ENCODE measurements at places on chromosomes 13 and 19. TPM values are rescaled to one million over a fixed set of nuclear protein-coding genes. Genes with fewer than 3 reads are reported as not detected.

DNA sequence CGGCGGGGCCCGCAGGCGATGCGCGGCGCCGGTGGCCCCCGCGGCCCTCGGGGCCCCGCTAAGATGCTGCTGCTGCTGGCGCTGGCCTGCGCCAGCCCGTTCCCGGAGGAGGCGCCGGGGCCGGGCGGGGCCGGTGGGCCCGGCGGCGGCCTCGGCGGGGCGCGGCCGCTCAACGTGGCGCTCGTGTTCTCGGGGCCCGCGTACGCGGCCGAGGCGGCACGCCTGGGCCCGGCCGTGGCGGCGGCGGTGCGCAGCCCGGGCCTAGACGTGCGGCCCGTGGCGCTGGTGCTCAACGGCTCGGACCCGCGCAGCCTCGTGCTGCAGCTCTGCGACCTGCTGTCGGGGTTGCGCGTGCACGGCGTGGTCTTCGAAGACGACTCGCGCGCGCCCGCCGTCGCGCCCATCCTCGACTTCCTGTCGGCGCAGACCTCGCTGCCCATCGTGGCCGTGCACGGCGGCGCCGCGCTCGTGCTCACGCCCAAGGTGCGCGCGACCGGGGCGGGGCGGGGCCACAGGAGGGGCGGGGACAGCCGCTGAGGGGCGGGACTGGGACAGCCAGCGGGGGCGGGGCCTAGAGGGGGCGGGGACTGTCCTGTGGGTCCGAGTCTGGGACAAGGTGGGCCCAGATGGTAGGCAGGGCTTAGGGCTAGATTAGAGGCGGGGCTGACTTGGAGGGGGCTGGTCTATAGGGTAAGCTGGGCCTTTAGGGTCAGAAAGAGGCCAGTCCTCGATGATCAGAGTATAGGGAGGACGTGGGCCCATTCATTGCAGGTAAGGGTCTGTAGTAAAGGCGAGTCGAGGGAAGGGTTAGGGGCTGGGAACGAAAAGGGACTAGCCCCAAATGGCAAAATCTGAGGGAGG lies 5.1 kb downstream of the GRIN2D start:
- DNase-seq, result peak; percentile 89

GRCh38 chr13:78298657-78299056 lies 304.7 kb downstream of the POU4F1 start:
- no peak for DNase-seq

- DNase-seq, result peak; percentile 71
Measured at GRCh38 chr19:16660763-16661479, at the start of gene TMEM38A. TMEM38A (plus strand) TSS chr19:16661139; CDS start chr19:16661218, 79 bp downstream.

DNA sequence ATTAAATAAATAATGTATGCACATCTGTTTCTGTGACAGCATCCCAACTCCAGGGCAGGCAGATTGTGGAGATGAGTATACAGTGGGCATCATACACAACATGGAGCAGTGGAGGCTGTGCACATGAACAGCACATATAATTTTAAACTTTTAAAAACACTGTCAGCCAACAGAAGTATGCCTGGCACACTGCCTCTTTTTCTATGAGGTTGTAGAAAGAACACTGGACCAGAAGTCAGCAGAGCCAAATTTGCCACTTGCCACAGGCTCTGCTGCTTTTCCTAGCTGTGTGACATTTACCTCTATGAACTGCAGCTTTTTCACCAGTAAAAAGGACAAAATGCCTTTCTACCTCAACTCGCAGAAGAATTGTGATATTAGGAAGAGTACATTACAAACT lies 118.7 kb downstream of the FRY start:
- DNase-seq, result no peak

DNA sequence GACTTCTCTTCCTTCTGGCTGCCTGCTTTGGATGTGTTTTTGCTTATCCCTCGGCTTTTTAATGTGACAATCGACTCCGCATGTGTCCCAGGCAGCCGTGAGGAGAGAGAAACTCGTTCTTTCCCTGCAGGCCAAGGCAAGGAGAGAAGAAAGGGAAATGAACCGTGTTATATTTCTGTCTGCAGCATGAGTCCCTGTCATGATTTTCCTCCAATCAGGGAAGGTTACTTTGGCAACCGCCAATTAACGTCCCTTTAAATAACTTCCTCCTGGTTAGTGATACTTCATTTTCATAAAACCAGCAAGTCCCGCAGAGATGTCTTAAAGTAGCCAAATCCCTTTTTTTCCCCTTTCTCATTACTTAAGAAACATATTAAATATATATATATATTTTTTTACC lies 42.6 kb downstream of the RFC3 start:
- DNase-seq, result no peak

DNA sequence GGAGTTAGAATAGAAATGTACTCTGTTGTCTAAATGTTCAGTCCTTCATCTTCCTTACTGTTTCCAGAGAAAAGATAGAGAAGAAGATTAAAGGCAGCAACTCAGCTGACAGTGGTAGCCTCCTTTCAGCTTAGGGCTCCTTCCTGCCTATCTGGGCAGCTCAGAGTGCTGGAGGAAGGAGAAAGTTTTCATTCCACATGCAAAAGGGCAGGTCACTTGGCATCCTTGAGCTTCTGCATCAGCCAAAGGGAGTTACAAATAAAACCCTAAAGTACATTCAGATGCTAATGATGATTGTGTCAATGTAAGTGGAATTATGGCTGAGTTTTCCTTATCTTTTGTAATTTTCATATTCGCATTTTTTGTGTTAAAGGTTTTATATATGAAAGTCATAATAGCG lies 58.9 kb downstream of the ESD start:
- DNase-seq, result no peak

- no peak for DNase-seq
Measured at GRCh38 chr19:10611907-10612306, 13.4 kb upstream of the SLC44A2 start.

- DNase-seq, result no peak
Measured at GRCh38 chr13:58574791-58575190, 943.2 kb downstream of the PCDH17 start.

DNA sequence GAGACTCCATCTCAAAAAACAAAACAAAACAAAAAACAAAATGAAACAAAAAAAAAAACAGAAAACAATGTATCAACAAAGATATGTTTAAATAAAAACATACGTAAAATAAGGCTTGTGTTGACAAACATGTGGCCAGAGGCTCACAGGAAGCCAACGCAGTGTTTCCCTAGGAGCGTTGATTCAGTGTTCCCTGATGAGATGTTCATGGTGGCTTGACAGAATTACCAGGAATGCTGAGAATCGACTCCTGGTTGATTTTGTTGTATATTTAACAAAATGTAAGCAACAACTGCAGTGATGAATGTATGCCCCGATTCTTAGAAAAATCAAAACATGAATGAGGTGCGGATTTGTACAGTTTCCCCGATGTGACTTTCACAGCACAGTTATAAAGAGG lies 8.9 kb upstream of the ZNF787 start:
- no peak for DNase-seq

DNA sequence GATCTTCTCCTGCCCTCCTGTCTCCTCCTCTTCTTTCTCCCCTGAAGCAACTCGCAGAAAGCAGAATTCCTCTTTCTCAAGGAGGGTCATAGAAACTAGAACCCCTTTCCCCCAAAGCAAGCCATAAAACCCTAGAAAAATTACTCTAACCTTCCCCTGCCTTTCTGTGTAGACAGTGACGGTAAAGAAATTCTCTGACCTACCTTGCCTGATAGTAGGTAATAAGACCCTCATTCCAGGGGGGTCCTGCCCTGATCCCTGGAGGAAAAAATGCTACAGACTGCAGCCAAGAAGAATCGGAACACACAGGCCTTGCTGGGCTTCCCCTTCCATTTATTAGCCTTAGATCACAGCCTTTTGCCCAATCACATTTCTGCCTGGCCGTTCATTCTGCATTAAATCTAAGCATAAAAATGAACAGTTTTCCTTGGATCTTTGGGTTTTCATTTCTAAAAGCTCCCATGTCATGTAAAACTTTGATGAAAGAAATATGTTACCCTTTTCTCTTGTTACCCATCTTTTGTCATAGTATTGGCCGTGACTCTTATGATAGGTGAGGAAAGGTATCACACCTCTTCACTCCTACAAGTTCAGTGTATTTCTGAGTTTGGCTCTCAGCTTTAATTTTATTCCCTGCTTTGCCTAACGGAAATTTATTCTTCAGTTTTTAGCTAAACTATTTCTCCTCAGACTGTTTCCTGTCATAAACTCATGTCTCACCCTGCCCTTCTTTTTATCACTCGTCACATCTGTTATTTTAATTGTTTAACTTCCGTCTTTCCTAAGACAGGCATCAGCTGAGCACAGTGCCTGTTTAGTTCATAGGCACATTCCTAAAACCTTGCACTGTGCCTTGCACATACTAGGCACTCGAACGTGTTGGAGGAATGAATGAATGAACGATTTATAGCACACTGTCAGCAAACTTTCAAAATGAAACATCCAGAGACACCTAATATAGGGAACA lies 20.4 kb upstream of the CPB2 start:
- no peak for DNase-seq

- no peak for DNase-seq
Measured at GRCh38 chr19:5407356-5407755, 47.9 kb upstream of the ZNRF4 start.

- DNase-seq, result no peak
Measured at GRCh38 chr13:21949818-21950429, 279.1 kb downstream of the FGF9 start.

GRCh38 chr13:73018336-73018735 lies 40.5 kb upstream of the KLF5 start:
- no peak for DNase-seq

- no peak for DNase-seq
Measured at GRCh38 chr13:60627071-60627686, 230.2 kb downstream of the TDRD3 start.

DNA sequence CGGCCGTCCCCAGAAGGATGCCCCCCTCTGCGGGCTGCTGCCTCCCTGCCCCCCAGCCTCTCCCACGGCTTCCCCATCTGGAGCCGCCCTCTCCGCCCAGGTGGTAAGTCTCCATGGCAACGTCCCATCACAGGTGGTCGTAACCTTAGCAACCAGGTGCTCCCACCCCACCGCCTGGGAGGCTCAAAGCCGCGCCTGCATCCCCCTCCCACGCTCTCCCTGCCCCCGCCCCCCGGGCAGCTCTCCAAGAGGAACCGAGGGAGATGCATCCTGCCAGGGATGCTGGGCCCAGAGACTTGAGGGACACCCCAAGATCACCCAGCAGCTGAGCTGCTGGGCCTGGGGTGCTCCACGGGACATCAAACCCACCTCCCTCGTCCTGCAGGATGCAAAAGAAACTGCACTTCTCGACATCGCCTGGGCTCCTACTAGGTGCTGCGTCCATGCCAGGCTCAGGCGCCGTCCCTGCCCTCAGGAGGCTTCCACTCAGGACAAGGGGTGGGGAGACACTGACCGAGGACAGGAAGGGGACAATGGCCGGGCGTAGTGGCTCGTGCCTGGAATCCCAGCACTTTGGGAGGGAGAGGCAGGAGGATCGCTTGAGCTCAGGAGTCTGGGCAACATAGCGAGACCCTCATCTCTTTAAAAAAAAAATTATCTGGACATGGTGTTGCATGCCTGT lies 5.0 kb upstream of the LINGO3 start:
- peak; percentile 69 for DNase-seq

The LILRA2 gene
- not detected for total RNA-seq

The ZNF534 gene
- not detected for total RNA-seq

The MEF2B gene
- total RNA-seq, result 1.5 TPM

The ZNF525 gene
- total RNA-seq, result 31.3 TPM

The TNNT1 gene
- 27.6 TPM for total RNA-seq

The KLK10 gene
- 2.2 TPM for total RNA-seq

The MBD3L5 gene
- total RNA-seq, result not detected

Measured in type B pancreatic cell (in vitro differentiated cells).